ENCODE measurements at places on chromosomes 3 and 15.
A peak's percentile ranks its signal among the peaks of the same experiment; 100 is the strongest.

- DNase-seq, result no peak
These were observed 2.9 kb downstream of the USP50 start for GRCh38 chr15:50543556-50543955.

- DNase-seq, result peak; percentile 42
These were observed 36.0 kb downstream of the MORC1 start for GRCh38 chr3:109081746-109082510.

DNA sequence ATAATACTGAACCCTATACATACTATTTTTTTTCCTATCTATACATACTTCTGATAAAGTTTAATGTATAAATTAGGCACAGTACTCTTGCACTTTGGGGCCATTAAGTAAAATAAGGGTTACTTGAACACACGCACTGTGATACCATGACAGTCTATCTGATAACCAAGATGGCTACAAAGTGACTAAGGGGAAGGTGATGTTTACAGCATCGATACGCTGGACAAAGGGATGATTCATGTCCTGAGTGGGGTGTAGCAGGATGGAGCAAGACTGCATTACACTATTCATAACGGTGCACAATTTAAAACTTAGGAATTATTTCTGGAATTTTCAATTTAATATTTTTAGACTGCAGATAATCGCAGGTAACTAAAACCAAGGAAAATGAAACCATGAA is 30.0 kb upstream of the SLC2A2 start:
- DNase-seq, result no peak

DNA sequence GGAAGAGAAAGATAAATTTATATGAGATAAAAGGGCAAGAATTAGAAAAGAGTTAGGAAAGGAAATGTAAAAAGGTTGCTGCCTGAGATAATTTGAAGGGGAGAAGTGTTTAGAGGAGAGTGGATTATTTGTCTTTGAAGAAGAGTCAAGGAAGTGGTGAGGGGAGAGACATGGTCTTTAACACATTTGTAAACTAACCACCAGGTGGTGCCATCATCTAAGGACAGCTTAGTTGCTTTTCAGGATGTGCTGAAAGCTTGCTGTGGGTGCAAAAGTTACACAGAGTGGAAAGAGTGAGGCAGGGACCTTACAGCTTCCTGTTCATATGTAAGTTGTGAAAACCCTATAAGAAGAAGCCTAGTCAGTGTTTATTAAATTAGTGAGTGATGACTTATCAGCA is 114.1 kb upstream of the DNAJC19 start:
- DNase-seq, result no peak

DNA sequence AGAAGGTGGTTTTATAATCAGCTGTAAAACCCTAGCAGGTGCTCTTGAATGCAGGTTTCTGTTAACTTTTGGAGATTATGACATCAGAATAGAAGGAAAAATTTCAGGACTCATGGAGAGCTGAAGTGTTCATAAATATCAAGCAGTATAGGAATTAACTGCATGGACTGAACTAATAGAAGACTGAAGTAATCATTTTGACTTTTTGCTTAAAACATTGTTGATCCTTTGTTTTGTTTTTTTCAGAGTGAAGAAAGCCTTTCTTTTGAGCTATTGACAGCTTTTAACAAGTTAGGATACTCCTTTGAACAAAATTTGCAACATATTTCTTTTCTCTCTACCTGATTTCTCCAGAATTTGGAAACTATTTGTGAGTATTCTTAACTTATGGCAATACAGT is 70.6 kb upstream of the DAZL start:
- DNase-seq, result no peak

GRCh38 chr3:38563886-38564270 is 67.7 kb downstream of the EXOG start:
- DNase-seq, result no peak

DNA sequence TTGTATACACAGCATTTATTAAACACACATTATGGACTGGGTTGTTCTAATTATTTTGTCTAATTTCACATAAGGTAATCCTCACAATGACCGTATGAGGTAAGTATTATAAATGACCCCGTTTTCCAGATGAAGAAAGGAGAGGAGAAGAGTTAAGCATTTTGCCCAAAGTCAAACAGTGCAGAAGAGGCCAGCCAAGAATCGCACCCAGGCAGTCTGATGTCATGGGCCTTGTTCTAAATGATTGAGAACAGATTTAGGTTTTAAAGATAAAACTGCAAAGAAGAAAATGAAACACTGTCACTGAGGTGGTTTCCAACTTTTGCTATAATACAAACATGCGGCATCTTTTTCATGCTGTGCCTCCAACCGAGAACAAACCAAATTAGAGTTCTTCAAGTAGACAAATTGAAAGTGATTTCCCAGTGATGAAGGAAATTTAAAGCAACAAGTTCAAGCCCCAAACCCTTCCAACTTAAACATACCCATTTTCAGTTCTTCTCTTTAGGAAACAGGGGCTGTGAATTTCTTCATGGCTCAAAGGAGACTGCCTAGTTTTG is 155.3 kb downstream of the THRB start:
- DNase-seq, result no peak

DNA sequence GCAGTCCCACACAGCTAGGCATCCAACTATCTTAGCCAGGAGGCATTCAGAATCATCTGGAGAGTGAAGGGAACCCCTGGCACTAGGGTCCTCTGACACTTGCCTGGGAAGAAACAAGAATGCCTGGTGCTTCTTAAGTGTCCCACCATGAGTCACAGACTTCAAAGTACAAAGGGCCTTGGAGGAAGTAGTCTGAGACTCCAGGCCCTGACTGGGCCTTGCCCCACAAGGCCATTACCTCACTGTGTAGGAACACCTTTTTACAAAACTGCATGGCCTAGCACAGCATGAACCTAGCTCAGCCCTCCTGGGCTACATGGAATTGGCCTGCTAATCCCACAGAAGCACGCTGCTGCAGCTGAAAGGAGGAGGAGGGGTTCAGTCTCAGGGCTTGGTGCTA is 104.5 kb upstream of the SLCO2A1 start:
- DNase-seq, result no peak

GRCh38 chr3:123552095-123552714 is 32.6 kb downstream of the HACD2 start:
- DNase-seq, result no peak

GRCh38 chr3:146166826-146167225 is 5.8 kb upstream of the PLOD2 start:
- no peak for DNase-seq

GRCh38 chr15:99399061-99399460 is 147.8 kb downstream of the LRRC28 start:
- DNase-seq, result no peak

DNA sequence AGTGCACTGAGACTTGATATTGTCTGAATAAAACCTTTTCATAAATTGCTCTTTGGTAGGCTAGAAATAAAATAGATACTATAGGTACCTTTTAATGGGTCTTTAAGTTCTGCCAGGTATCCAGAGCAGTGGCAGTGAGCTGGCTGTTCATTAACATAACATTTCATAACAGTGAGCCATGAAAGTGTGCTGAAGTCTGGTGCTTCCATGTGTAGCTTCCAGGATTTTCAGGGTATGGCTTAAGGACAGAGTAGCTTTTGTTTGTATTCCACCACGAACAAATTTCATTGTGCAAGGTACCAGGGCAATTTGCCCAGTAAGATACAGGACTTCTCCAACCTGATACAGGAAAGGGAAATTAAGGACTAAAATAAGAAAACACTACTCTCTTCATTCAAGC is 124.7 kb upstream of the NANOGP8 start:
- DNase-seq, result no peak

GRCh38 chr3:155185631-155186071 is 105.5 kb downstream of the MME start:
- no peak for DNase-seq

DNA sequence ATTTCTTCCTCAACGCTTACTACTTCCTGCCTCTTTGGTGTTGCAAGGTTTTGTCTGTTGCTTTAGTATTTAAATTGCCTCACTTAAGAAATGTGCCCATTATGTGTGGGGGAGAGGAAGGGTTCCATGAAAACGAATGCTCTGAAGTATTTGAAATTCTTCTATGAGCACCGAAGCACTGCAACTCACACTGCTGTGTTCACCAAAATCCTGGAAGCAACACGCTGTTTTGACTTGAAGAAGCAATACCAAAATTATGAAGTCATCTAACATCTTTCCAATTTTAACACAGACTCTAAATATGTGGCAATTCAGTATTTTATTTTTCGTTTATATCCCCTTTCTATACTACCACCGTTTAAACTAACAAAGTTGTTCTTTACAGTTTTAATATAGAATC is 101.5 kb downstream of the RBMS3 start:
- DNase-seq, result no peak

DNA sequence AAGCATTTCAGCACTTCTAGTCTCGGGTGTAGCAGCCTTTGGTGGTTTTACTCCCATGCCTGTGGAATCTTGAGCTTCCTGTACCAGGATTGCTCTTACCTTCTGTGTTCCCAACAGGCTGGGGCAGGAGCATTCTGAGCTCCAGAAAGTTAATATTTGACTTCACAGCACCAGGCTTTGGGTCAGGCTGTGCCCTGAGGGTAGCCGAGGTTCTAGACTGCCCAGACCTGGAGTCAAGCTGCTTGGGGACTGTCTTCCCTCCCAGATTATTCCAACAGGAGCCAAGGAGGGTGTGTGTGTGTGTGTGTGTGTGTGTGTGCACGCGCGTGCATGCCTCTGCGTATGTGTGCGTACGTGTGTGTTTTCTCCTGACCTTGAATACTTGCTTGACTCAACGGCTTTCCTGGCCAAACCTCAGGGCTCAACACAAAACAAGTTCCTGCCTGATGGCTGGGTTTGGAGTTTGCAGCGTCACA is 94.8 kb downstream of the FLNB start:
- no peak for DNase-seq

DNA sequence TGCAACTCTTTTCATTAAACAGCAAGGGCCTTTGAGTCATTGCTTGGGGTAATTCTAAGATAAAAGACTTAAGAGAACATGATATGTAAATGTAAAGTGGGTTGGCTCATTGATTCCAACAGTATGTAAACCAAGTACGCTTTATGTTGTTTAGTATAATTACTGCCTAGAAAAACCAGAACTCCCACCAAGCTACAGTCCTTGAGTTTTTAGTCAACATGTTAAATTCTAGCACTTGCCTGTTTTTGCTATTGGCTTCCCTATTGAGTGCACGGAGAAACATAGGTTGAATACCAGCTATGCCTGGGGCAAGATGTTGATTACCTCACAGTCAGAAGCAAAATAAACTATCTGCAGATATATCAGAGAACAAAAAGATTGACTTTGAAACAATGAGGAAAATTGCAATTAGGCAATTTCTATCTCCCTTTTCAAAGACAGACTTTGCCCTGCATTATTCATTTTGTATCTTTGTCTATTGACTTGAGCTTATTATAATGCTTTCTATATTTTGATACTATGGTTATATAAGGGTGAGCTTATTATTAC is 179.3 kb downstream of the ZPLD1 start:
- DNase-seq, result no peak

- DNase-seq, result no peak
These were observed 107.4 kb upstream of the HES1 start for GRCh38 chr3:194028434-194029004.

GRCh38 chr15:92519709-92520108 is 126.0 kb downstream of the ST8SIA2 start:
- no peak for DNase-seq

DNA sequence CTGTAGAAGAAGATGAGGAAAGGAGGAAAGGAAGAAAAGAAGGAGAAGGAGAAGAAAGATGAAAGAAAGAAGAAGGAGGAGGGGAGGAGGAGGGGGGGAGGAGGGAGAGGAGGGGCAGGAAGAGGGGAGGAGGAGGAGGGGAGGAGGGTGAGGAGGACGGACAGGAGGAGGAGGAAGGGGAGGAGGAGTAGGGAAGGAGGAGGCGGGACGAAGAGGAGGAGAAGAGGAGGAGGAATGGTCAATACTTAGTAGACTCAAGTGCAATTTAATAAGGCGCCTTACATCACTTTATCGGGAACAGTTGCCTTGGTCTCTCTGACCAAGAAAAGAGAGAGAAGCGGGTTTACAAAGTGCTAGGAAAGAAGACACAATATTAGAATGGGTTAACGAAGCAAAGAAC is 23.7 kb upstream of the NR2E3 start:
- DNase-seq, result no peak

DNA sequence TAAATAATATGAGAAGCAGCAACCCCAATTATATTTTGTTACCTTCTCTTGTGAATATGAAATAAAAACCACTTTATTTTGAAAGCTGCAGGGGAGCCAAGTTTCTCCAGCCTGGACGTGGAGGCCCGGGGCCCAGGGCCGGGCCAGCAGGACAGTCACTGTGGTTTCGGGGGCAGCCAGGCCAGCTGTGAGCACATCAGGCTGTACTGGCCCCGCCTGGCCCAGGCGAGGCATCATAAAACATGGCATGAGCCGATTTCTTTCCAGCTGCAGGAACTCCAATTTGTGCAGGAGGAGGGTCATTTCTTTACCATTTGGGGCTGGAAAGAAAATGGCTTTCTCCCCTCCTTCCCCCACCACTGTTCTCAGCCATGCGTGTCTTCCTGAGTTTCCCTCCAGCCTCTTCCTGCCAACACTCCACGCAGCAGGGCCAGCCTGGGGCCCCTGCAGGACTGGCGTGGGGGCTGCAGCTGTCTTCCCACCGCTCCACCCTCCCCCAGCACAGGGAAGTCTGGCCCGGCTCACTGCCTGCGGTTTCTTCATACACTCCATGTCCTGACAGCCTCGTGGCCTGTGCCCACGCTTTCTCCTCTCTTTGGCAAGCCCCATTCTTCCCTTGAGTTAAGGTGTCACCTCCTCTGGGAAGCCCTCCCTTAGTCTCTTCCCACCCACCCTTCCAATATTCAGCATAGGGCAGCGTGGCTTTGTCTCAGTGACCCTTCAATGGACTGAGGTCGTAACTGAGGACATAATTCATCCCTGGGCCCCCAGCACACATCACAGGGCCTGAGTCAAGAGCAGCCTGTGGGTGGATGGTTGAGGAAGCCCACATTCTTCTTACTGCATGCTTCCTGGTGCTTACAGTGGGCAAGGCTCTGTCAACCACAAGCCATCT is 135.8 kb downstream of the CHSY1 start:
- no peak for DNase-seq

GRCh38 chr15:87942316-87942715 is 314.2 kb downstream of the NTRK3 start:
- no peak for DNase-seq

DNA sequence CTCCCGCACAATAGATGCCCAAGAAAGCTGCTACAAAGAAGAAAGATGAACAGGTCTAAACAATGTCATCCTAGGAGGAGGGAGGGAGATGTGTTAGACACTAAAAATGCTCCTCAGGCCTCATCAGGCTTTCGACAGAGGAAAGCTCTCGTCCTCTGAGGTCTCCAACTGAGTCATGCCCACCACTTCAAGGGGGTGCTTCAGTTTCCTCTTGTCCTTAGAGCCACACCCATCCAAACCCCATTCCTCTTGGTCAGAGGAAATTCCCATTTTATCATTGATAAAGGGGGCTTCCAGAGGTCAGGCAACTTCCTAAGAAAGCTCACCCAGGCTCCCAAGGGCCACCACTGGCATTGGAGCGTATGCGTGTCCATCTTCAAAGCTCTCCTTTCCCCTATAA is 50.1 kb downstream of the HEG1 start:
- no peak for DNase-seq

- no peak for DNase-seq
These were observed 1.3 kb downstream of the NEIL1 start for GRCh38 chr15:75348034-75348561.

All from GM18507 (cell line).